Esophagus squamous epithelium (tissue), 5 donors: ENCODE measurements at places on chromosomes 3 and 15.

GRCh38 chr15:63668601-63669000, 71.4 kb downstream of the FBXL22 start:
- DNase-seq: no peak

DNA sequence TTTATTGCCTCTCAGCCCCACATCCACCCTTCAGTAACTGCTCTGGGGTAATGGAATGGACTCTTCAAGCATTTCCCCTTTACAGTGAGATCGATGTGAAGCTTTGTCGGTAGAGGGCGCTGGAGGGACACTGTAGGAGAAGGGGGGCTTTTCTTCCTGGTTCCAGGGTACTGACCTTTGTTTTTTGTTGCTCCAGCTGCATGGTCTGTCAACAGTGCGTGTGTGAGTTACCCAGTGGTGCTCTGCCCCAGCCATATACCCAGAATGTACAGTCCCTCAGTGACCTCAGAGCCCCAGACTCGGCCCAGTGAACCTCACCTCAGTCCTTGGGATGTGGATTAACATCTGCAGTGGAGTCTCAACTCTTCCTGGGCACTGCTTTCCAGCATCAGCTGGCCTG, 180.3 kb upstream of the TSC22D2 start:
- no peak for DNase-seq

DNA sequence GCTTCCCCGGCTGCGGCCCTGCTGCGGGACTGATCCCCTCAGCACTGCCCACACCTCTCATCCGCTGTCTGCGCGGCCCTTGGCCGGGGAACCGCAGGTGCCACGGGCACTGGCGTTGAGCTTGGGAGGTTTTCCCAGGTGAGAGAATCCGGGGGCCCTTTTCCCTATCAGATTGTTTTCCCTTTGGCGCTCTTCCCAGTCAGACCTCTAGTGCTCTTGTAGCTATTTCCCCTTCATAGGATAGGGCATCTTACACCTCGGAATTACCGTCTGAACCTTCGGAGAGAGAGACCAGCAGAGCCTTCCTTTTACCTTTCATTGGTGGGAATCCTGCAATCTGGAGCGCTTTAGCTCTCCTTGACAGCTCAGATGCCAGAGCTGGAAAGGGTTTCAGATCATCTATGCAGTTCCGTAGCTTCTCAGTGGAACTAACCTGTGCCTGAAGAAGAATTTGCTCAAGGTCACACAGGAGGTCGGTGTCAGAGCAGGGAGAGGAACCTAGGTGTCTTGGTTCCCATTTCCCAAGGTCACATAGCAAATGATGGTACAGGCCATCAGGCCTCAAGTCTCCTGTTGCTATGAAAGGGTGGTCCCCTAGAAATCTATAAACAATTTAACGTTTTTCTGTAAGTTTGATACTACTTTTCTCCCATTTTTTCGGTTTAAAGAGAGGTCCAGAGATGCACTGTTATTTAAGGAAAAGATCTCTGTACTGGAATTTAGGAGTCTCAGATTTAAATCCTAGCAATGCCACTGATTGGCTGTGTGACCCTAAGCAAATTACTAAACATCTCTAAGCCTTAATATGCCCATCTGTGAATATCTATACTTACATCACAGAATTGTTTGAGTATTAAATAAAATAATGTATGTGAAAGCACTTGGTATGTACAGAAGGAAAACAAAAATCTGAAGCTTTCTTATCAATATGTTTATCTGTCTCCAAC, 916 bp downstream of the IDH3A start:
- DNase-seq: no peak

GRCh38 chr3:51622413-51622812, 48.6 kb upstream of the TEX264 start:
- no peak for DNase-seq

GRCh38 chr3:36097209-36097608, 283.1 kb upstream of the STAC start:
- DNase-seq: no peak

GRCh38 chr3:16404349-16404895, 109.1 kb downstream of the RFTN1 start:
- no peak for DNase-seq

DNA sequence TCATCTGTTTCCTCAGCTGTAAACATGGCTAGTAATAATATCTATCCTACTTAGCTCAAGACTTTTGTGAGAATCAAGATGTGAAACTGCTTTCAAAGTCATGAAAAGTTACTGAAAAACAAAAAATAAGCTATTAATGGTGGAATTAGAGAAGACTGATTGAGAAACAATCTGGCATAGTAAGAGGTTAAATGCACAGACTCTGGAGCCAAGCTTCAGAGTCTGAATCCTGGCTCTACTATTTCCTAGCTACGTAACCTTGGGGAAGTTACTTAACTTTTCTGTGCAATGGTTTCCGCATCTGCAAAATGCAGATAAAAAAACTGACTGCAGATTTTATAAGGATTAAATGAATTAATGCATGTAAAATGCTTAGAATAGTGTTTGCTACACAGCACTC, 28.8 kb downstream of the LRRFIP2 start:
- no peak for DNase-seq

DNA sequence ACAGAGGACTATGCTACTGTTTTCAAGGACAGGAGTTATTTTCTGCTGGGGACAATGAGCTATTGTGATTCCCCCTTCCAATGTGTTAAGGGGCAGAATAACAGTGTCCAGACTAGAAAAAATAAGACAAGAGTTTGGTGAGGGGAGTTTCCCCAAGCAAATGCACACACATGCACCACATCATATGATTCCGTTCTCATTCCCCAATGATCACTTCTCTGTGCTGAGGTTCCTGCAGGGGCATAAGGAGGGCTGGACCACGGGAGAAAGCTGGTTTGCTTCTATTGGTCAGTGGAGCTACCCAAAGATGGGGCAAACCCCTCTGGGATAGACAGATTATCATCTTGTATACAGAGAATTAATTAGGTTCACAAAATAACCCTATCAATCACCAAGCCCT, 80.6 kb downstream of the RBPMS2 start:
- no peak for DNase-seq

DNA sequence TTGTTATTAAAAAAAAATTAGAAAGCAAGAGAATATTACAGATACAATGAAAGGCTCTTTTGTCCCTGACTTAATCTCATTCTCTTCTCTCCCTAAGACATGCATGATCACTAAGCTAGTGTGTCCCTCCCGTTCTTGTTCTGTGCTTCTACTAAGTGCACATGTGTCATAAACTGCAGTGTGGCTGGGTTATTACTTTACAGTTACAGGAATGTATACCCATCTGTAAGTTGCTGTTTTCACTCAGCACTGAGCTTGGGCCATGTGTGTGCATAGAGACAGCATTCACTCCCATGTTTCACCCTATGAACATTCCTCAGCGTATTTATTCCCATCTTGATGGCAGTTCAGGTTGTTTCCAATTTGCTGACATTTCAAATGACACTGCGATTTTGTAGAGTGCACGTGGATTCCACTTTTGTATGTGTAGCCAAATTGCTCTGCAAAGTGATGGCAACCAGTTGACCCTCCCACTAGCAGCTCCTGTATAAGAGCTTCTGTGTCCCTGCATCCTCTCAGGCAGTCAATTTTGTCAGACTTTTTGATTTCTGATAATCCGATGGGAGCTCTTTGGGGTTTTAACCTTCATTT, 145.8 kb upstream of the UBE2E1 start:
- DNase-seq: no peak

DNA sequence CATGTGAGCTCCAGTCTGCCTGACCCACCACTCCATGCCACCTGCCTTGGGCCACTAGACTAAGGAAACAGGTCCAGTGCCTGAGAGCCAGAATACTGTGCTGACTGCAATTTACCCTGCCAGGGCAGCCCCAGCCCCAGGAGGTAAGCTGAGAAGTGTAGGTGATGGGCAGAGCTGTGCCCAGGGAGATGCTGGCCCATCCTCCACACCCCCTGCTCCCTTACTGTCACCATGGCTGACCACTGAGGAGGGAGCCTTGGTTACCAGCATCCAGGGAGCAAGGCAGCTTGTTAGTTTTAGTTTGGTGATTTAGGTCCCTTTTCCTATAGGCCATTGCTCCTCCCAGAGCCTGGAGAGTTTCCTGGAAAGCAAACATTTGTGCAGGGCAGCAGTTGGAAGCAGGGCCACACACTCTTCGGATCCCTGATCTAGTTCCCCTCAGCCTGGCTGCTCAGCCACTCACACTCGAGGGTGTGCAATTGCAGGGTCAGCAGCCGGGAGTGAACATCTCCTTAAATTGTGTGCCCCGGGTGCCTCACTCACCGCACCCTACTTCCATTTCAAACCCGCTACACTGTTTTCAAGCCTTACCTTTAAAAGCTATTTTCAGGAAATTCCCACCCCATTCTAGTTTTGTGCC, 2.0 kb downstream of the GALNT15 start:
- DNase-seq: no peak

DNA sequence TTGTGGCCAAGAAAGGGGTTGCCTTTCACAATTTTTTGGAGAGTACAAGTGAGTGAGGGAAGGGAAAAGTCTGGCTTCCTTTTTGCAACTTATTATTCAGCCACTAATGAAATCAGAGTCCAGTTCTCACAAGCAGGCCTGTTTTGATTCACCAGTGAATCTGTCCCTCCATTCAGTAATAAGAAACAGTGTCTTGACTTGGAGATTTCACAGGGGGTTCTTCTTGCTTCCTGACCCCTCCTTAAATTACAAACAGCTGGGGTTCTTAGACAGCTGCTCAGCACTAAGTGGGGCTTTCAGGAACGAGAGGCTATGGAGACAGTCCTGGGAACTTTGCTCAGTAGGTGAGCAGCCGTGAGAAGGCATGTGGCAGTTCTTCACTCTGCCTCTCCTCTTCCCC, 24.5 kb downstream of the SEMA3G start:
- no peak for DNase-seq

GRCh38 chr3:12060139-12060845, 56.1 kb downstream of the SYN2 start:
- no peak for DNase-seq

- DNase-seq: no peak
These were observed 94.7 kb upstream of the TGFBR2 start for GRCh38 chr3:30511524-30512251.

GRCh38 chr3:135310317-135310716, 515.3 kb downstream of the EPHB1 start:
- no peak for DNase-seq

DNA sequence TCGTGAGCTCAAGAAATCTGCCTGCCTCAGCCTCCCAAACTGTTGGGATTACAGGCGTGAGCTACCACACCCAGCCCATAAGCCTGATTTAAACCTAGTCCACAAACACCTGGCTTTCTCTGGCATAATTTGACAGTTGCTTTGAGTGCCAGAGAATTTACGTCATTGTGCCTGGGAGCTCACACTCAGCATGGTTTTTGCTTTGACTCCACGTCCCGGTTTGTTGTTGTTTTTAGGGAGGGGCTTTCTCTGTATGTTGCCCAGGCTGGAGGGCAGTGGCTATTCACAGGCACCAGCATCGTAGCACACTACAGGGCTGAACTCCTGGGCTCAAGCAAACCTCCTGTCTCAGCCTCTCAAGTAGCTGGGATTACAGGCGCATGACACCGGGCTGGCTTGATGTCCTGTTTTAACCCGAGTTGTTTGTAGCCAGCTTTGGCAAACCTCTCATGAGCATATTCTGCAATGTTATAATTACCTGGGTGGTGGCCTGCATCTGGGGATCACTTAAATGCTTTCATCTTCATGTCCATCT, 32.7 kb downstream of the CEMIP start:
- no peak for DNase-seq

DNA sequence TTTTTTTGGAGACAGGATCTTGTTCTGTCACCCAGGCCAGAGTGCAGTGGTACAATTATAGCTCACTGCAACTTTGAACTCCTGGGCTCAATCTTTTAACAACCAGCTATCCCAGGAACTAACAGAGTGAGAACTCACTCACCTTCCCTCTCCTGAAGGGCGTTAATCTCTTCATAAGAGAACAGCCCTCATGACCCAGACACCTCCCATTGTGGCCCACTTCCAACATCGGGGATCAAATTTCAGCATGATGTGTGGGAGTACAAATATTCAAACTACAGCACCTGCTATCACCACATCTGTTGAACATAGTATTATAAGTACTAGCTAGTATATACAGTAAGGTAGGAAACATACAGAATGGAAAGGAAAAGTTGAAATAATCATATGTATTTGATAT, 132.5 kb downstream of the DOCK3 start:
- no peak for DNase-seq

GRCh38 chr3:106058475-106058874, 189.7 kb upstream of the CBLB start:
- DNase-seq: no peak

GRCh38 chr3:126306888-126307482, 50.2 kb downstream of the KLF15 start:
- DNase-seq: no peak

- no peak for DNase-seq
These were observed 189.8 kb downstream of the KLF13 start for GRCh38 chr15:31516440-31516839.

GRCh38 chr15:91897585-91898372, 44.3 kb downstream of the SLCO3A1 start:
- DNase-seq: no peak

DNA sequence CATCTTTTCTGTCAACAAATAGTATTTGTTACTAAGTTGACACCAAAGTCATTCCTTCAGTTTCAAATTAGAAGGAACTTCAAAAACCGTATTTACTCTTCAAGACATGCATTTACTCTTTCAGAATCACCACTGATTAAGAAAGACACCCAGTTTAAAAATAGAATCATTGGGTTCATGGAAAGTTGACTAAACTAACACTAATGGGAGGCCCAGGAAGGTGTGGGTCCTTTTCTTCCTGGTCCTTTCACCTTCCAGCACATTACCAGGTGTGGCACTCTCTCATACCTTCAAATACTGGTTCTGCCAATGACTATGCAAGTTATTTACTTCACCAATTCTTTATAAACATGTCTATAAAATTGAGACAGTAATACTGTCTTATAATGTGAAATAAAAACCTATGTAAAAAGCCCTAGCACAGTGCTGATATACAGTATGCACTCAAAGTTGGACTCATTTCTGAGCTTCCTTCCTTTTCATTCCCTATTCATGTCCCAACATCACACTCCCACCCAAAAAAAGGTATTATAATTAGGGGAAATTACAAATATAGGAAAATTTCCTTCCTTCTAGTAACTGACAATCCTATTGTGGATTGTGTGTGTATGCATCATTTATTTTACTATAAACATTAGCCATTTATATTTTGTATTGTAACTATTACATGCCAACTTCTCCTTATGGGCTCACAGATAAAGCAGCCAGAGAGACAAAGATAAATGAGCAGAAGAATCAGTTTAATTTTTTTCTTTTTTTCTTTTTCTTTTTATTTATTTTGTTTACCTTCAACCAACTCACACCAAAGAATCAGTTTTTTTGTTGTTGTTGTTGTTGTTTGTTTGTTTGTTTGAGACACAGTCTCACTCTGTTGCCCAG, 48.9 kb downstream of the LRRFIP2 start:
- DNase-seq: no peak

GRCh38 chr3:146404436-146404835, 64.9 kb downstream of the PLSCR2 start:
- DNase-seq: no peak

- DNase-seq: no peak
These were observed 75.5 kb downstream of the AKAP13 start for GRCh38 chr15:85455891-85456290.

- DNase-seq: no peak
These were observed 18.2 kb upstream of the EOGT start for GRCh38 chr3:69031635-69032034.
